ENCODE measurements at places on chromosomes 2 and 18.
A peak's percentile ranks its signal among the peaks of the same experiment; 100 is the strongest.

GRCh38 chr2:199490049-199490448, 32.3 kb upstream of the SATB2 start:
- DNase-seq: no peak

GRCh38 chr2:63446658-63447057, 141.6 kb downstream of the WDPCP start:
- no peak for DNase-seq

GRCh38 chr18:10265560-10266333, 188.7 kb upstream of the APCDD1 start:
- DNase-seq: no peak

GRCh38 chr2:73987109-73987947, 2.6 kb downstream of the TET3 start:
- DNase-seq: no peak

DNA sequence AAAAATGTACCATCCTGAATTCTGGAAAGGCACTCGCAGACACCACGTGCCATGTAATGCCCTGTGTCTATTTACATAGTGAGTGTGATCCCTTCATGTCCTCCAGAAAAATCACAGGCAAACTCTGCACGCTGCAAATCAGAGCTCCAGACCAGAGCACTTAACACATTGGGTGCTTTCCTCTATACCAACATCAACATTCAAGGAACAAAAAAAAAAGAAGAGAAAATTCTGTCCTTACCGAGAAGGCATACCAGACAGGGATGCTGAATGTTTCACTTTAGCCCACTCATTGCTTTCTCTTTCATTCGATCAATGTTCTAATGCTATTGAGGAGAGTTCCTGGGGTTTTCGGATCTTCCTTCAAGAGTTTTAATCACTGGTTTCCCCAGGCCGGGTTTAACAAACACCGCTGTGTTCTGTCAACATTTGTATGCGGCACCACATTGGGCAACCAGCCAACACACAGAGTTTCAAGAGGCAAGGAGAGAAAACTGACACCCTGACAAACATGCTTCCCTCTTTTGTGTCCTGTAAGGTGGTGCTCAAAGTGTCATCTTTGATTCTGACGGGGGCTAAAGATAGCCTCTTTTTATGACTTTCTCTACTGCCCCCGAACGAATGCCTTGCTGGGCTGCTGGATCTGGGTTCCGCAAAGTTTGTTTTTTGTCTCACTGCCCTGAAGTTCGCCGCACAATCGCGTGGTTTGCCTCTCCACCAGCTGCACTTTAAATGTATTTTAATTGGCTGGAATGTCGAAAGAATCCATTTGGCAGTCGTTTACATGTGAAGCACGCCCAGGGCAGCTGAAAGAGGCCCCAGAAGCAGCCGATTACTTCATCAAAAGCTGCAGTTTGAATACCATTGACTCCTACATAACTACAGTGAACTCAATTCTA, 106.4 kb upstream of the NCKAP5 start:
- DNase-seq: no peak

- DNase-seq: no peak
Measured at GRCh38 chr2:172329416-172329773, 98.0 kb upstream of the ITGA6 start.

GRCh38 chr2:27715318-27716210, 51.9 kb downstream of the SLC4A1AP start:
- no peak for DNase-seq

DNA sequence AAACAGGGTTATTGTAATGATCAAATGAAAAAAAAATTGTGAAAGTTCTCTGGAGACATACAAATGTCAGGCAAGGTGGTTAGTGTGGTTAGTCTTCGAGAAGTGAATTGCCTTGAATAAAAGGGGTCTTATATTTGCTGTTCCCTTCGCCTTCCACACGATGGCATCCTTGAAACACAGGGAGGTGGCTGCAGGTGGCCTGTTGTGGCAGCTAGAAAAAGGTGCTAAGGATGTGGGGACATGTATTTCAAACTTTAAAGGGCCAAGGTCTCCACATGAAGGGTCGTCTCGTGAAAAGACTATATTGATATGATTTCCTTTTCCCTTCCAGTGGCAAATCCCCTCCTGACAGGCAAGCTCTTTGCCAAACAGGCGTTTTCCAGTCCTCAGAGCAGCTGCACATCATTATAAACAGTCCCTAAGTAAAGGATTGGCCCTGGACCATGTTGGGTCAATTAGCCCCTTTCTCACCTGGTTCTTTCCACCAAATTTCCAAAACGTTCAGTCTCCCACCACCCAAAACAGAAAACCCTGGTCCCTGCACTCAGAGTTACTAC, 68.5 kb downstream of the COPS8 start:
- DNase-seq: peak; percentile 45

GRCh38 chr2:213002383-213002782, 149.0 kb downstream of the IKZF2 start:
- DNase-seq: no peak

All from stimulated activated CD8-positive, alpha-beta memory T cell treated with anti-CD3 and anti-CD28 coated beads, Interleukin-15, amount 100 ng/mL, for 48 hours (primary cell).